Effector CD4-positive, alpha-beta T cell (primary cell): ENCODE measurements at places on chromosomes 5 and 9.

GRCh38 chr5:154811653-154812465, 38.5 kb downstream of the FAXDC2 start:
- DNase-seq = peak; percentile 55

- no peak for DNase-seq
These were observed 151.9 kb downstream of the SPATA31D1 start for GRCh38 chr9:82140471-82140870.

GRCh38 chr9:91302831-91303230, 58.9 kb downstream of the AUH start:
- no peak for DNase-seq

DNA sequence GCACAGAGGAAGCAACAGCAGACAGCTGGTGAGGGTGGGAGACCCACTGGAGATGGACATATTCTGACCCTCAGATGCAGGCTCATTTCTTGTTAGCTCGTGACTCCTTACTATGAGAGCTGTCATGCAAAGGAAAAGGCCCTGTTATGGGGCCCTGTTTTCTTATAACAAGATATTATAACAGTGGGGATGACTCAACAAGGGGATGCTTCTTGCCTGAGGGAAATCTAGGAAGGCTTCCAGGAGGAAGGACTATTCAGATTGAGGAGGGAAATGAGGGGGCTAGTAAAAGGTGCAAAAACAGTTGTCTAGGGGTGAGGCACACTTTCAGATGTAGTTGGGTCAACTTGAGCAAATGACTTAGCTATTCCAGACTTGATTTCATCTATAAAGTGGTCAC, 83.0 kb downstream of the DAB2IP start:
- DNase-seq = no peak

DNA sequence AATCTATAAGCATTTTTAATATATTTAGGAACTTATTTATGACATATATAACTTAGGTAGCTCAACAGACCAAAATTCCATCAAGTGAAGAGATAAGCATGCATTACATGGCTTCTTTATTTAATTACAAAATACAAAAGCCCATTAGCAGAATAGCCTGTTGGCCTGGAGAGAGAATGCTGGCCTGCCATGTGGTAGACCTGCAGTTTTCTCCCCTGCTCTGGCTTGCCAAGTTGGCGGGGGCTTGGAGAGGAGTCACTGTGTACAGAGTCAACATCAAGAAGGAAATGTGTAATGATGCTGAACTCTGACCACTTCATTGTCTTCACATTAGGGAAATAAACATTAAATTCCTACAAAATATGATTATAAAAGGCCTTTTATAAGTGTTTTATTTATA, 69.8 kb upstream of the CNTLN start:
- no peak for DNase-seq

DNA sequence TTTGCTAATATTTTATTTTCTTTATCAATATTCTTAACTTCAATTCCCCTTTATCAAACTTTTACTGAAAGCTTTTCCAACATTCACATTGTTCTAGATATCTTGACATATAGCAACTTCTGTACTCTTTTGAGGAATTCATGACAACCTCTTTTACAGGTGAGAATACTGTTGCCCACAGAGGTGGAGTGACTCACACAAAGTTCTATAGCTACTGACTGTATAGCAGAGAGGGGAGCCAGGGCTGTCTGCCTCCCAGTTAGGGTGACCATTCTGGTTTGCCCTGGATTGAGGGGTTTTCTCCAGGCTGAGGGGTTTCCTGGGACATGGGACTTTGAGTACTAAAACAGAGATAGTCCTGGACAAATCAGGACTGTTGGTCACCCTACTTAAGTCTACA, 16.2 kb downstream of the SEC61B start:
- DNase-seq = no peak

GRCh38 chr5:36751886-36752285, 124.7 kb upstream of the NIPBL start:
- no peak for DNase-seq

GRCh38 chr5:14579731-14580397, 1.7 kb upstream of the OTULINL start:
- DNase-seq = no peak

- no peak for DNase-seq
These were observed 71.9 kb downstream of the UBAP1 start for GRCh38 chr9:34250721-34251120.

- DNase-seq = no peak
These were observed 42.0 kb upstream of the UNC5A start for GRCh38 chr5:176768174-176768970.

DNA sequence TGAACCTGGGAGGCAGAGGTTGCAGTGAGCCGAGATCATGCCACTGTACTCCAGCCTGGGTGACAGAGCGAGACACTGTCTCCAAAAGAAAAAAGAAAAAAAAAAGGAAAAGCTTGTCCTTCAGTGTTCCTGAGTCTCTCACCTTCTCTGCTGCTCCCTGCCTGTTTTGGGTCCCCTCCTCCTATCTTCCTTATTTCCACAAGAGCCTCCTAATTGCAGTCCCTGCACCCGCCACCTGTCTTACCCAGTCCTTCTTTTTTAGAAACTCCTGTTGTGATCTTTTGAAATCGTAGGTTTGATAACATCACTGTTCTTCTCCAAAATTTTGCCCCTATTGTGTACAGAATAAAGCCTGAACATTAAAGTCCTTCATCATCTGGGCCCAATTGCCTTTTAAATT, 234.9 kb downstream of the SH3GL2 start:
- DNase-seq = no peak
